Activated effector memory CD4-positive, alpha-beta T cell treated with anti-CD3 and anti-CD28 coated beads, Interleukin-2, amount 50 U/mL, for 16 hours (primary cell): ENCODE measurements at places on chromosomes 2 and 18.

- no peak for DNase-seq
Measured at GRCh38 chr2:231384970-231385369, 10.5 kb upstream of the B3GNT7 start.

DNA sequence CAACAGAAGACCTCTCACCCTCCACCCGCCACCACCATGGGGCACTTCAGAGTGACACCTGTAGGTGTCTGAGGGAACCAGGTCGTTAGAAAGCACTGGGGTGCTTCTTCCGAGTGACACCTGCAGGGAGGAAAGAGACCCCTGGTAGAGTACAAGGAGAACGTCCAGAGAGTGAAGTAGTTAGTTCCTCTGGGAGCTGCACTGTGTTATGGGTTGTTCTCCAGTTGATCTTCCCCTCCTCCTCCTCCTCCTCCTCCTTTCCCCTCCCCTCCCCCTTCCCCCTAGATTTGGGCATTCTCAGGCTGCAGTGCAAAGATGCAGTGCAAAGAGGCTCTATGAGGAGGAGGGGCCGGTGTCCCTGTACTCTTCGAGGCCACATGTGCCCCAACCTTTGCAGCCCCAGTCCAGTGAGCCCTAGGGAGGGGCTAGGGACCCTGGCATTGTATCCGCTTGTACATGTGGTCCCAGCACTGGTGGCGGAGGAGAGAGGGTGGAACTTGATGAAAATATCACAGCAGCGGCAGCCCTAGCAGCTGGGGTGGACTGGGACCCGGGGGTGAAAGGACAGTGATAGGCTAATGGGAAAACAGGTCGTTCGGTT lies 850 bp downstream of the DNAJB2 start:
- DNase-seq: no peak

GRCh38 chr2:120509213-120509815 lies 163.4 kb downstream of the INHBB start:
- DNase-seq: no peak

- DNase-seq: no peak
Measured at GRCh38 chr2:156181208-156181607, 151.3 kb downstream of the NR4A2 start.

DNA sequence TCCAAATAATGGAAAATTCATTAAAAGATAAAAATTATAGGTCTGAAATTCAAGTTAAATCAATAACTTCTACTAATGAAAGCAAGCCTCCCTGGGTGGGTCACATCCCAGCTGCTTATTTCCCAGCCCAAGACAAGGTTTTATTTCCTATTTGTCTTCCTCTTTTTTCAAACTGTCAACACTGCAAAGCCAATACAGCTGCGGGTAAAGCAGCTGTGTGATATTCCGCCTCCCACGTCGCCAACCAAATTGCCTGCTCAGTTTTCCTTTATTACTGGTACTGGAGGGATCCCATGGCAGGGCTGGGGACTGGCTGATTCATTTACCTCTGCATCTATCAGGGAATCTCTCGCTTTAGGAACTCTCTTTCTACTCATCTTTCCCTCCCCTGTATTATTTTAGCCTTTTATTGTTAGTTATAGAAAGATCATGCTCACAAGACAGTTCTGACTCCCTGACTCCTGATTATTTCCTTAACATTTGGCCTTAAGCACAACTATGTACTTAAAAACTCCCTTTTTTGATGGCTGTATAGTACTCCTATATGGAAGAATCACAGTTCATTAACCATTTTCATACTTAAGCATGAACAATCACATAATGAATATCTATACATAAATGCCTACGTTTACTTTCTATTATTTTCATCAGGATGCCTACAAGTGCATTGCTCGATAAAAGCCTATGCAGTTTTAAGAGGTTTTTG lies 253.1 kb downstream of the CDCA7 start:
- DNase-seq: no peak

DNA sequence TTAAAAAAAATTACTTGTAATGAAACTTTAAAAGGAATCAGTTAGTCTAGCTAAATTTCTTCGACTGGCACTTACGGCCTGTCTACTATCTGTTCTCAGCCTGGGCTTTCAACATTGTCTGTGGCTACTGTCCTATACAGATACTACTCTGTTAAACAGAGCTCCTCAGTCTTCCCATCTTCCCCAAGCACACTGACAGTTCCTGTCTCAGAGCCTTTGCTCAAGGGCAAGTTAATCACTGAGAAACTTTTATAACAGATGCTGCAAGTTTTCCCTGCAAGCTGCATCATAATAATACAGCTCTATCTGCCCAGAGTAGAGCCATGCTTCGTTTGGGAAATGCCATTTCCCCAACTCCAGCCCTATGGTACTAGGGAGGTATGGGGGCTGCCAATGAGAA lies 11.3 kb upstream of the YPEL5 start:
- DNase-seq: no peak

- DNase-seq: no peak
Measured at GRCh38 chr2:180040146-180040925, 33.2 kb upstream of the CWC22 start.

DNA sequence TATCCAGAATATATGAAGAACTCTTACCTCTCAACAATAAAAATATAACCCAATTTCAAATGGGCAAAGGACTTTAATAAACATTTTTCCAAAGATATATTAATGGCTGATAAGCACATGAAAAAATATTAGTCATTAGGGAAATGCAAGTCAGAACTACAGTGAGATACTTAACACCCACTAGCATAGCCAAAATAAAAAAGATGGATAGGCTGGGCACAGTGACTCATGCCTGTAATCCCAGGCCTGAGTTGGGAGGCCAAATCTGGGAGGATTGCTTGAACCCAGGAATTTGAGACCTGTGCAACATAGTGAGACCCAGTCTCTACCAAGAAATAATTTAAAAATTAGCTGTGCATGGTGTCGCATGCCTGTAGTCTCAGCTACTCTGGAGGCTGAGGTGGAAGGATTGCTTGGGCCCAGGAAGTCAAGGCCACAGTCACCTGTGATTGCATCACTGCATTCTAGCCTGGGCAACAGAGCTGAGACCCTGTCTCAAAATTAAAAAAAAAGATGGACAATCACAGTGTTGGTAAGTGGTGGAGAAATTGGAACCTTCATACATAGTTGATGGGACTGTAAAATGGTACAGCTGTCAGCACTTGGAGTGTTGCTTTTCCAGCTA lies 25.1 kb downstream of the MARCHF7 start:
- no peak for DNase-seq

DNA sequence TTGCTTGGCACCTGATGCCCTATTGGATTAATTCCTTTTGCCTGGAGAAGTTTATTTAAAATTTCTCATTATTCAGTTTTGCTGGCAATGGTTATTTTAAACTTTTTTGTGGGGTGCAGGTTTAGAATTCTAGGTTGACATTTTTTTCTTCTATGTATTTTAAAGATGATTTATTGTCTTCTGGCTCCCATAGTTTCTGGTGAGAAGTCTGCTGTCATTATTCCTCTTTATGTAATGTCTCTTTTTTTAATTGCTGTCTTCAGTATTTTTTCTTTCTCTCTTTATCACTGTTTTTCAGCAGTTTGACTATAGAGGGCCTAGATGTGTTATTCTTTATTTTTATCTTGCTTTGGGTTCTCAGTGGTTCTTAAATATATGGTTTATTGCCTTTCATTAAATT lies 182.2 kb upstream of the STON1 start:
- no peak for DNase-seq

DNA sequence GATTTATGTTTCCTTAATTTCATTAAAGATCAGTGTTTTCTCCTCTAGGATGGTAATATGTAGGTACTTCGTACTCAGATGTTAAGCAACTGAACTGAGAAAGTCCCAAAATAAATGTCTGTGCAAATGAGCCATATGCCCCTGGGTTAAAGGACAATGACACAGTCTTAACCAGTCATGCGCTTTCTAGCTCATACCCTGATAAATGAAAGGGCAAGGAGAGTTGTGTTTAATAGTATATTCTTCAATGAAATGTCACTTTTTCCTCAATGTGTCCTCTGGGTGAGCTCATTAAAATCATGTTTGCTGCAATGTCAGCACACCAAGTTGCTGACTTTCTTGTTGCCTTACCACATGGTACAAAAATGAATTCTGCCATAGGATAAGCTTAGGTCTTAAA lies 856.3 kb downstream of the TMEM182 start:
- DNase-seq: no peak

DNA sequence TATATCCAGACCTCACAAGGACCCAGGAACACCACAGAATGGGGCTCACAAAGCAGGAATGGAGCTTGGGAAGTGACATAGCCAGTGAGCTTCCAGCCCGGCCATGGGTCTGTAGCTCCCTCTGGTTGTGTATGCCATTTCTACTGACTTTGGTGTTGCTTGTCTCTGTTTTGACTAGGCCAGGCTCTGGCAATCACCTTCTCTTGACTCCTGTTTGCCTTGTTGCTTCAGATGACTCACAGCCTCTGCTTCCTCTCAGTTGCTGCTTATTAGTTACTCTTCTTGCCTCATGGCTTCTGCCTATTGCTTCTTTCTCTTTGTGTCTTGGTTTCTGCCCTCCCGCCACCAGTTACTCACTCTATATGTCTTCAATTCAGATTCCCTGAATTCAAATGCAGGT lies 15.8 kb upstream of the IER3IP1 start:
- no peak for DNase-seq

GRCh38 chr2:47028846-47029560 lies 113.4 kb upstream of the MCFD2 start:
- DNase-seq: no peak

- DNase-seq: no peak
Measured at GRCh38 chr2:122883849-122884248, 1128.4 kb downstream of the TSN start.

DNA sequence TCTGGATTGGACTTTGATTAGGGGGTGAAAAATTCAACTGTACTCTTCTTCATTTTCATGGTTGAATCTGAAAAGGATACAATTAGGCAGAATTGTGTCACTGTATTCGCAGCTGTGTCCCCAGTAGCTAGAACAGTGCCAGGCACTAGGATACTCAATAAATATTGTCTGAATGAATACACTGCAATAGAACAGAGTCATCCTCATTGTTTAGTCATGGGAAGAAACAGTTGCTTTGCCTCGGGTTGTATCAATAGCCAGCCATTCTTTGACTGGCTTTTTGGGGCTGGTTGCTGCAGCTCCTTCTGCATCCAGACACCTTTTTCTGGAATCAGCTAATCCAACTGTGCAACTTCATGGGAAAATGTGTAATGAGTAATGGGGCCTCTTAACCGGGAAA lies 18.1 kb upstream of the DYNC1I2 start:
- no peak for DNase-seq

- no peak for DNase-seq
Measured at GRCh38 chr2:58448065-58448507, 207.0 kb upstream of the FANCL start.

DNA sequence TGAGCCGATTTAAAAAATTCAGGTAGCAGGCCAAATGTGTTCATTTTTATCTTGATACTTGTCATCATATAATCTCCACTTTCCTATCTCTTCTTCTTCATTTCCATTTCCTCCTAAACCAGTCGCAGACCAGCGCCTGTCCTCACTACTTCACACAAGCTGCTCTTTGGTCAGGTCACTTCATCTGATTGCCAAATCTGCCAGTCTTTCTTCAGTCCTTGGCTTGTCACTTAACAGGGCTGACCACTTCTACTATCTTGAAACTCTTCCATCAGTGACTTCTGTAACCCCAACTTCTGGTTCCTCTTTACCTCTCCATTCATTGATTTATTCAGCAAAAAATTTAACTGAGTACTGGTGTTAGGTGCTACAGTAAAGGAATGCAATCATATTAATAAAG lies 18.0 kb upstream of the SPRED2 start:
- no peak for DNase-seq

DNA sequence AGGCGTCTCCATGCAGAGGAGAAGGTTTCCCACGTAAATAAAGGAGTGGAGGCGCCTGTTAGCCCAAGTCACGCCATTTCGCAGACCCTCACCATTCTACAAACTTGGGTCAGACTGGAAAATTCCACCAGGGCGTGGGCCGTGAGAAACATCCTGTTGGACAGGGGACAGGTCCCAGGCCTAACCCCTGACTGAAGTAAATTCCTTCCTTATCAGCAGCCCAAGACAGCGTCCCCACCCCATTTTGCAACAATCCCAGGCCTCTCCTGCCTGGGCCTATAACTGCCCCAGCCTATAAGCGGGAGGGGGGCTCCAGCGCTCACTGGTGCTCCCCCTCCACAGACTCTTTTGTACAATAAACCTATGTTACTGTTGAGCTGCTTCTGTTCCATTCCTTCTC lies 57.3 kb upstream of the CBLN2 start:
- DNase-seq: no peak

GRCh38 chr18:55579501-55580270 lies 8.3 kb downstream of the TCF4 start:
- DNase-seq: no peak

DNA sequence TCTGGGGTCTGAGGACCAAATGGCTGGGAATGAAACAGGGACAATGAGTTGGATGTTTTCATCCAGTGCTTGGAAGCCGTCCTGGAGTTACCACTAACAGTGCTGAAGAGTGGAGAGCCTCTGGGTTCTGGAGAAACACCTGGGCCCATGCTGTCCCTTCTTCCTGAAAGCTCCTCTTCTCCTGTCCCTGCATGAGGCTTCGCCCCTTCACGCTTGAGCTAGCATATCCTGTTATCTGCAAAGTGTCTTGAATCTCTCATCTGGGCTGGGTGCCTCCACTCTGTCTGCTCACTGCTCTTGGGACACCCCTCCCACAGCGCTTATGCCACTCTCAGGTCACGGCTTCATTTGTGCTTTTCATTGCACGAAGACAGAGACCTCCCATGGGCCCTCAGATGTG lies 154.5 kb downstream of the MYCN start:
- DNase-seq: no peak

DNA sequence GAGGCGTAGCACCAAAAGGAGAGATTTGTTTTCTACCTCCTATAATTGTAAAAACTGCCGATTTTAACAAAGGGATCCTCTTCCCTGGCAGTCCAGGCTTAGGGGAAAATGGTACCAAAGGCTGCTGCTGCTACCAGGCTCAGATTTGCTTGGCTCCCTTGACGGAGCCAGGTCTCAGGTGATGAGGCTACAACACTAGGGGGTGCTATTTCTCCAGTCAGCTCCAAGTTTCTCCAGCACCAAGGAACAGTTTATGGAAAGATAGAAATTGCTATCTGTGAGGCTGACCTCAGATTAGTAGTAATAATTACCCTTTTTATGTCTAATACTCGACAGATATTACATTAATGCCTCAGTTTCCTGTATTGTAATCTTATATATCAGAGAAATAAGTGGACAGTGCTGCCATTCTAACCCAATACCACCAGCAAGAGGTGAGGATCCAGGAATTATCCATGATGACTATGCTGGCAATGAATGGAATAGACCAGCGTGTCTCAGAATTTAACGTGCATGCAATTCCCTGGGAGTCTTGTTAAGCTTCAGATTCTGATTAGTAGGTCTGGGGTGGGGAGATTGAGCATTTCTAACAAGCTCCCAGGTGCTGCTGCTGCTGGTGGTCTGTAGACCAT lies 111.3 kb downstream of the ESCO1 start:
- DNase-seq: no peak

GRCh38 chr18:79645291-79645983 lies 34.2 kb upstream of the CTDP1 start:
- no peak for DNase-seq

DNA sequence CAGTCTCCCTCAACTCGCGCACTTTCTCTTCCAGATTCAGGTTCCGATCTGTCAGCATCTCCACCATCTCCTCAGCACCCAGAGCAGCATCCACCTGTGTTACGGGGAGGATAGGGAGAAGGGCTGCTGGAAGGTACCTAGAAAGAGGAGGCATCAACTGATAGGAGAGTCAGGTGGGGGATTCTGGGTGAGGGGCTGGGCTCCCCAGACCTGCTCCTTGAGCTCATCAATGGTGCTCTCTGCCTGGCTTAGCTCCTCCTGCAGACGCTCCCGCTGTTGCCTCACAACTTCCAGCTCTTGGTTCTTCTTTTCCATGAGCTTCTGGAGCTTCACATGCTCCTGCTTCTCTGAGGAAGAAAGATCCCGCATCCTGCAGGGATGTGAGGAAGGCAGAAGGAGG lies 10.1 kb downstream of the DCTN1 start:
- DNase-seq: no peak
